NB4 (cell line): ENCODE measurements at places on chromosomes 2 and 18.

GRCh38 chr2:179440642-179441251 is 176.1 kb upstream of the SESTD1 start:
- peak; percentile 59 for DNase-seq

- no peak for DNase-seq
Observed at GRCh38 chr18:36451454-36452251, 154.1 kb downstream of the FHOD3 start.

DNA sequence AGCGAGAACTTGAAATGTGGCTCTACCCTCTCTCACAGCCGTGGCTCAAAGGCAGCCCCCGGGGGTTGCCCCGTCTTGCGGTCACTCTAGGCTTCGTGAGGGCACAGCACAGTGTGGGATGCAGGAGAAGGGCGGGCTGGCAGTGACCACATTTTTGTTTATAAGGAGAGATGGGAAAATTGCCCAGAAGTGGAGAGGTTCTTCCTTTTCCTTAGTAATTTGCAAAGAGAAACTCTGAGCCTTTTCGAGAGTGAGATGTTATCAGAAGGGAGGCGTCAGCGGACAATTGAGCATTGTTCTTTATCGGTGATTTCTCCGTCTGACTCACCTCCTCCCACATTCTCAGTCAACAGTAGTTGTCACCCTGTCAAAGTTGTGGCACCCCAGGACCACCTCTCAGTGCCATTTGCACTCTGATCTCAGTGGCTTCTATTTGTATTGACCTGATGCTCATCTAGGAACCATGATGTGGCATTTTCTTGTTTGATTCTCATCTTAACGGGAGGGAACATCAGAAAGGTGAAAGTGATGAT is 89.6 kb downstream of the ACAA2 start:
- DNase-seq: peak; percentile 8

GRCh38 chr2:113846429-113846828 is 43.5 kb upstream of the ACTR3 start:
- no peak for DNase-seq

GRCh38 chr2:173884025-173884802 is 81.0 kb downstream of the SP3 start:
- peak; percentile 56 for DNase-seq

GRCh38 chr18:8696749-8697211 is 8.6 kb upstream of the MTCL1 start:
- peak; percentile 58 for DNase-seq

DNA sequence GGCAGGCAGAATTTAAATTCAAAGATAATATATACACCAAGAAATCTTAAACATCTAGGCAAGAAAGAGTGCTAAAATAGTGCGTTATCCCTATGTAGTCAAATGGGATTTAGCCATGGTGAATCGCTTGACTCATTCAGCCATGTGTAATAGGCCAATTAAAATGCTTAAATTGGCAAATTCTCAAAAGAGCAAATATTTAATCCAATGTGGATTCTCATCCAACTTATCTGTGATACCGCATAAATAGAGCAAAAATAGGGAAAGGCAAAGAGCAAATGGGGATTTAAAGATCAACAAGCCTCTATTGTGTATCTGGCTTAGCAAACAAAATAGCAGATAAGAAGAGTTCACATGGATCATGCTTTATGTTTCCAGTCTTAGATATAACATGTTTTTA is 123.2 kb upstream of the RPRM start:
- DNase-seq: no peak

GRCh38 chr18:59041819-59042815 is 97.6 kb upstream of the SEC11C start:
- DNase-seq: no peak

- DNase-seq: no peak
Observed at GRCh38 chr2:168035458-168035857, 211.9 kb downstream of the STK39 start.

DNA sequence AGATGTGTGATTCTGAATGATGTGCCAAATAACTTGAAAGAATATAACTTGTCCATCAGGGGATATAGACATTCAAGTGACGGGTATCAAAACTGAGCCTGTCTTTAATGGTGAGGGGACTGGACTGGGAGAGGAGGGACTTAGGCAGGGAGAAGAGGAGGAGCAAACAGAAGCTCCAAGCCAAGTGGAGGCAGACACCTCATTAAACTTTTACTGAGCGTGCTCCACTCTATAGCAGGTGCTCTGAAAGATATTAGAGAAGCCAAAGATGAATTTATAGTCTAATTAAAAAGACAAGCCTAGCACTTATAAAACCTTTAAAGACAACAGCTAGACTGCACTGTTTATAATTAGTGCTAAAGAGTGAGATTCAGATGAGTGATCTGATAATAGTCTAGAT is 47.7 kb upstream of the SMAD2 start:
- no peak for DNase-seq

- DNase-seq: no peak
Observed at GRCh38 chr2:2571301-2572150, 240.5 kb upstream of the MYT1L start.

DNA sequence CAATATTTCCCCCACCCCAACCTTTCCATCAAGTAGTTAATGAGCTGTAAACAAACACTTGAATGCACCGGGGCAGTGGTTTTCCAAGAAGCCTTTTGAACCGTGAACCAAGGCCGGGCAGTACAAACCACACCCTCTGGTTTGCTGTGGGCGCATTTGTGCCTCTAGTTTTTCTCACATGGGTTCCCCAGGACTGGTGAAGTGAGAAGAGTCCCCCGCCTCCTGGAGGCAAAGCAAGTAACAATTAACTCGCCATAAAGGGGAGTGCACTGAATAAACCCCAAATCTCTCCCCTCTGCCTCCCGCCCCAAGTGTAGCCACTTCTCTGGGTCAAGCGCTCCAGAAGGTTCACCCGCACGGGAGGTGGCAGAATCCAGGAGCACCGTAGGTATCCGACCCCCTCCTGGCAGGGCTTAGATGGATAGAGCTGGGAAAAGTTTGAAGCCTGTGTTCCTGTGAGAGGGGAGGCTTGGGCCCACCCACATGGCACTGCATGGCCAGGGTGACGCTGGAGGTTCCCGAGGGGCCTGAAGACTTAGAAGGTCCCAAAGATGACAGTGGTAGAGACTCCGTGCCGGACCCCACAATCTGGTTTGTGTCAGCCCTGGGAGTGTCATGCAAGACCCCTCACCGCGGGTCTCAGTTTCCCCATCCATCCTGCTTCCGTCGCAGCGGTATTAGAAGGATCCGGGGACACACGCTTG is 182.2 kb downstream of the SMAD2 start:
- no peak for DNase-seq

GRCh38 chr2:144514616-144515091 is 5.3 kb downstream of the ZEB2 start:
- no peak for DNase-seq

DNA sequence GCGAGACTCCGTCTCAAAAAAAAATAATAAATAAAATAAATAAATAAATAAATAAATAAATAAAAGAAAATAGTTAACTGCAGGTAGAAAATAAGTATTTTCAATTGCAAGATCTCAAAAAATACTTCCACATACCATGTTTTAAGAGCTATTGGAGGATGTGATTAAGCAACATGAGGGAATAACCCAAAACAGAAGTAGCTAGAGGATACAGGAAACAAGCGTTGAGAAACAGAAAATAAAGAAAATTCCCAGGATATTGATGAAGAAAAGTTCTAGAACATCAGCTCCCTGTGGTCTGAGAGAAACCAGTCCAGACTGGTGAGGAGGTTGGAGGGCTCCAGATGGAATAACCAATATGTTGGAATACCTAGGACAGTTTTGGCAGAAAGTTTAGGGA is 57.3 kb upstream of the RND3 start:
- no peak for DNase-seq

DNA sequence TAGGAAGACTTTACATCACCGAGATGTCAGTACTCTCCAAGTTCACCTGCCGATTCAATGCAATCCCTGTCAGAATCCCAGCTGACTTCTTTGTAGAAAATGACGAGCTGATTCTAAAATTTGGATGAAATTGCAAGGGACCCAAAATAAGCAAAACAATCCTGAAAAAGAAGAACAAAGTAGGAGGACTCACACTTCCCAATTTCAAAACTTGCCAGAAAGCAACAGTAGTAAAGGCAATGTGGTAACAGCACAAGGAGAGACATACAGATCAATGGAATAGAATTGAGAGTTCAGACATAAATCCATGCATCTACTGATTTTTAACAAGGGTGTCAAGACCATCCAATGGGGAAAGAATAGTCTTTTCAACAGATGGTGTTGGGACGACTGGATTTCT is 52.2 kb downstream of the SMAD7 start:
- DNase-seq: no peak

DNA sequence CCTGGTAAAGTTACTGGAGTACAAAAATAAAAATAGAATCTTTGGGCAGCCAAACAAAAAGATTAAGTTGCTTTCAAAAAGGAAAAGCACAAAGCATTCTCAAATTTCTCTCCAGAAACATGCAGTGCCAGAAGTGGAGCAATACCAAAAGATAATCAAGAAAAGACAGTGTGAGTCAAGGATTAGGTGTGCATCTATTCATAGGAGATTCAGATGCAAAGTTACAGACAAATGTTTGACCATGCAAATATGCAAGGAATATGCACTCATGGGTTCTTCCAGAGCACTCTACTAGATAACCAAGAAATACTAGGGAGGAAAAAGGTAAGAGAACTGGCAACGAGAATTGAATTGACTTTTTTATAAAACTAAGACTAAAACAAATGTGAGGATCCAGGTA is 51.8 kb upstream of the CDH20 start:
- DNase-seq: no peak

DNA sequence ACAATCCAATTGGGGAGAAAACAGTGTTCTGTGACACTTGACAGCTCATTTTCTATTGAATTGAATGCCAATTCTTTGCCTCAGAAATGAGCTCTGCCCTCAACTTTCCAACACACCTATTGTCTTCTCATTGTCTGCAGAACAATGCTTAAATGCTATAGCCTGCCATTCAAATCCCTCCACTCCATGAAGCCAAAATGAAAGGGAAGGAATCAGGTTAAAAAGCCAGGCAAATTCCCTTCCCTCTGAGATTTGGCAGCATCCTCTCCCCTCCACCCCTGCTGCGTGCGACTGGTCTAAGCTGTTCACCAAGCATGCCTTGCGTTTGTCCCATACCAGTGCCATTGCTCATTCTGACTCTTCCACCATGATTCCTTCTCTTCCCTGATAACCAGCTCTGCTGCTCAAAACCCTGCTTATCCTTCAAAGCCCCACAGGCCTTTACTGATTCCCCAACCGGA is 32.4 kb upstream of the TMEM131 start:
- DNase-seq: no peak

DNA sequence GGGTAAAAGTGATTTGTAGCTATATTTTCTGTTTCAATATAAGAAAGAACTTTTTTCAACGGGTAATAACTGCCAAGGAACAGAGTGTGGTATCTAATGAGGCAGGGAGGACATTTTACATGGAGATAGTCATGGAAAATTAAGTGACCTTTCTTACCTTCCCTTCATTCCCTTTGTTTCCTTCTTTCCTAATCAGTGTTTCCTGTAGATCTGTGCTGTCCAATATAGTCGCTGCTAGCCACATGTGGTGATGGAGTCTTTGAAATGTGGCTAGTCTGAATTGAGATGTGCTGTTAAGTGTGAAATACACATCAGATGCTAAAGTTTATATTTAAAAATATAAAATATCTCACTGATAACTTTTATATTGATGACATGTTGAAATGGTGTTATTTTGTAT is 81.8 kb downstream of the BABAM2 start:
- no peak for DNase-seq

DNA sequence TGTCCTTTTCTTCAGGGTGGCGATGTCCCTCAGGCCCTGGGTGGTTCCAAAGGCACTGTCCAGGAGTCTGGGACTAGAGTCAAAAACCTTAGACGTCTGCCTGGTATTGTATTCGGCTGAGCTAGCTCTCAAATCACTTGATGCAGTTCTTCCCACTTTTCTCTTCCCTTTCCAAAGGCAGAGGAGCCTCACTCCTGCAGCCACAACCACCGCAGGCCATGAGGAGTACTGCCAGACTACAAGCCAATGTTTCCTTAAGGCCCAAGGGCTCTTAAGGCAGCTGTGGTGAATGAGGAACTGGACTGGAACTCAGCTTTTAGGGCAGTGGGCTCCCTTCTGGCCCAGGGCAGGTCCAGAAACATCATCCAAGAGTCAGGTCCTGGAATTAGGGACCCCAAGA is 360.7 kb downstream of the SPAG16 start:
- no peak for DNase-seq

DNA sequence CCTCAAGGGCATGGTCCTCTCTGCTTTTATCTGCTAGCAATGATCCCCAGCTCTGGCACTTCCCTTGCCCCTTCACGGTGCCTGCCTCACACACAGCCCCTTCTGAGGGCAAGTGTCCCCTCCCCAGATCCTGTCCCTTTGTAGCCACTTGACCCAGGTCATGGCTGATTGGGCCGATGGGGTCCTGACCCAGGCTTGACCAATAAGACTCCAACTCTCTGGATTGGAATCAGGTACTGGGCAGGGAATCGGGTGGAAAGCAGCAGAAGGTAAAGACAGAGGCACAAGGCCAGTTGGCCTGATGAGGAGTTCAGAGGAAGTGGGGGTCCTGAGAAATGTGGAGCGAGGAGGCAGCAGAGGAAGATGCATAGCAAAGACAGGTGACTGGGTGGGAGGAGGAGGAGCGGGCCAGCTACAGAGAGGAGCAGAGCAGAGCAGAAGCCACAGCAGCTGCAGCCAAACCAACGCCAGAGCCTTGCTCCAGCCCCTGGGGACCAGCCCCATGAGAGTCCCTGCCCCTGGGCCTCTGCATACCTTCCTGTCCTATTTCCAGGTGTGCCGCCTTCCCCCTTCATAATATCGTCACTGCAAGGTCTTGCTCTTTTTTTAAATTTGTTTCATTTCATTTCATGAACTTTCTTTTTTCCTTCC is 39.1 kb downstream of the CAPN13 start:
- DNase-seq: no peak

DNA sequence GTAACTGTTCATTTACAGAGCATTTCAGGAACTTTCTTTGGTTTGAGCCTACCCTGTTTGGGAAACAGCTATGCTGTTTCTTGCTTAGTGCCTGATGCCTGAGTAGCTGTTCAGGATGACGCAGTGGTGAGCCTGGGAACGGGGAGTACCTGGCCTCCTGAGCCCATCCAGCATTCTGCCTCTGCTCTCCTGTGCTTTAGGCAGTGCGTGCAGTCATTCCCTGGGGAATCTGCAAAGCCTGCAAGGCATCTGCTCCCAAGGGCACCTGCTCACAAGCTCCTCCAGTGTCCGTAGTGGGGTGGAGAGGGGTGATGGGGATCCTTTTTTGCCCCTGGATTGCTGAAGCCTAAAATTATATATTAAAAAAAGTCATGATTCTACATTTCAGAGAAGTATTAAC is 68.8 kb downstream of the RAPGEF4 start:
- DNase-seq: no peak
